Stimulated activated CD8-positive, alpha-beta memory T cell treated with anti-CD3 and anti-CD28 coated beads, Interleukin-2, amount 100 ng/mL, for 48 hours (primary cell): ENCODE measurements at places on chromosomes 16 and 17.

GRCh38 chr17:6455321-6455705 lies 11.1 kb downstream of the PIMREG start:
- no peak for DNase-seq

GRCh38 chr16:2148714-2149629 lies 547 bp downstream of the RAB26 start:
- peak; percentile 23 for DNase-seq

DNA sequence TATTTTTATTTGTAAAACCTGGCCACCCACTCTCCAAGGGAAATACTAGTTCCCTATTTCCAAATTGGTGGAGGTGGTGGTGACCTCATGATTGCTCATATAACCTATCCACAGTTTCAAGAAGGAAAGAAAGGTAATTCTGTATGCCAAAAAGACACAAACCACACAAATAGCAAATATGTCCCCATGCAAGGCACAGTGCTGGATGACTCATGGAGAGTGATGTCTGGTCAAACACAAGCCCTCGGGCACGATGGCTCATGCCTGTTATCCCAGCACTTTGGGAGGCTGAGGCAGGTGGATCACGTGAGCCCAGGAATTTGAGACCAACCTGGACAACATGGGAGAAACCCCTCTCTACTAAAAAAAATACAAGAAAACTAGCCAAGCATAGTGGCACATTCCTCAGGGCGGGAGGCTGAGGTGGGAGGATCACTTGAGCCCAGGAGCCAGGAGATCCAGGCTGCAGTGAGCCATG lies 64.2 kb downstream of the GNA13 start:
- no peak for DNase-seq

- no peak for DNase-seq
Observed at GRCh38 chr17:11578998-11579397, 19.3 kb upstream of the DNAH9 start.

- no peak for DNase-seq
Observed at GRCh38 chr16:31429314-31429713, 1.2 kb upstream of the COX6A2 start.

DNA sequence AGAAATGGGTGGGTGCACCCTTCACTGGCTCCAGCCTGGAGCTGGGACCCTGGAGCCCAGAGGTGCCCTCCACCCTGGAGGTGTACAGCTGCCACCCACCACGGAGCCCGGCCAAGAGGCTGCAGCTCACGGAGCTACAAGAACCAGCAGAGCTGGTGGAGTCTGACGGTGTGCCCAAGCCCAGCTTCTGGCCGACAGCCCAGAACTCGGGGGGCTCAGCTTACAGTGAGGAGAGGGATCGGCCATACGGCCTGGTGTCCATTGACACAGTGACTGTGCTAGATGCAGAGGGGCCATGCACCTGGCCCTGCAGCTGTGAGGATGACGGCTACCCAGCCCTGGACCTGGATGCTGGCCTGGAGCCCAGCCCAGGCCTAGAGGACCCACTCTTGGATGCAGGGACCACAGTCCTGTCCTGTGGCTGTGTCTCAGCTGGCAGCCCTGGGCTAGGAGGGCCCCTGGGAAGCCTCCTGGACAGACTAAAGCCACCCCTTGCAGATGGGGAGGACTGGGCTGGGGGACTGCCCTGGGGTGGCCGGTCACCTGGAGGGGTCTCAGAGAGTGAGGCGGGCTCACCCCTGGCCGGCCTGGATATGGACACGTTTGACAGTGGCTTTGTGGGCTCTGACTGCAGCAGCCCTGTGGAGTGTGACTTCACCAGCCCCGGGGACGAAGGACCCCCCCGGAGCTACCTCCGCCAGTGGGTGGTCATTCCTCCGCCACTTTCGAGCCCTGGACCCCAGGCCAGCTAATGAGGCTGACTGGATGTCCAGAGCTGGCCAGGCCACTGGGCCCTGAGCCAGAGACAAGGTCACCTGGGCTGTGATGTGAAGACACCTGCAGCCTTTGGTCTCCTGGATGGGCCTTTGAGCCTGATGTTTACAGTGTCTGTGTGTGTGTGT lies 46.8 kb downstream of the IL21R start:
- no peak for DNase-seq

DNA sequence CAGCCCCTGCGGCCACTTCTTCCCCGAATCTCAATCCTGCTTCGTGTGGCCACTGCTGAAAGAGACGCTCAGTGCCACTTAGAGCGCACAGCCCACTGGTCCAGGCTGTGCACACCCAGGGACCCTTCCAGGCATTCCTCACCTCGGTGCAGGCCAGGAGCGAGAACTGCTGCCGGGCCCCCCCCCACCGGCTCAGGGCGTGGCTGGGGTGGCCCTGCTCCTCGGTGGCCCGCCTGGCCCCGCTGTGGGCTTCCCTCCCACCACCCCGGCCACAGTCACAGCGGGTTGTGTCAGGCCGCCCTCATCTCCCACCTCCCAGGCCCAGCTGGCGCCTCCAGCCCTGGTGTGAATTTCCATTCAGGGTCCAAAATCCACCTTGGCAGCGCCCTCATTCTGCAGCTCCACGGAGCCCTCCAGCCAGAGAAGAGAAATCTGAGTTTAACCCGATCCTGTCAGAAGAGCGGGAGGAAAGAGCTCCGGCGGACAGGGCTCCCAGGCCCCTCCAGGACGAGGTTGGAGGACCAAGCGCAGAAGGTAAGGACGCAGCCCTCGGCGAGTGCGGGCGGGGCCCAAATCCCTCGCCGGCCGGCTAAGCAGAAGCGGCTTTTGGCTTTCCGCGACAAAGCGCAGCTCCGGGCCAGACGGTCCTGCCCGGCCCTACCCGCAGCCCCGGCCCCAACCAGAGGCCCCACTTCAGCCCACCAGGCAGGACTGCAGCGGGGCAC lies 12.0 kb downstream of the TBC1D16 start:
- DNase-seq, result no peak

DNA sequence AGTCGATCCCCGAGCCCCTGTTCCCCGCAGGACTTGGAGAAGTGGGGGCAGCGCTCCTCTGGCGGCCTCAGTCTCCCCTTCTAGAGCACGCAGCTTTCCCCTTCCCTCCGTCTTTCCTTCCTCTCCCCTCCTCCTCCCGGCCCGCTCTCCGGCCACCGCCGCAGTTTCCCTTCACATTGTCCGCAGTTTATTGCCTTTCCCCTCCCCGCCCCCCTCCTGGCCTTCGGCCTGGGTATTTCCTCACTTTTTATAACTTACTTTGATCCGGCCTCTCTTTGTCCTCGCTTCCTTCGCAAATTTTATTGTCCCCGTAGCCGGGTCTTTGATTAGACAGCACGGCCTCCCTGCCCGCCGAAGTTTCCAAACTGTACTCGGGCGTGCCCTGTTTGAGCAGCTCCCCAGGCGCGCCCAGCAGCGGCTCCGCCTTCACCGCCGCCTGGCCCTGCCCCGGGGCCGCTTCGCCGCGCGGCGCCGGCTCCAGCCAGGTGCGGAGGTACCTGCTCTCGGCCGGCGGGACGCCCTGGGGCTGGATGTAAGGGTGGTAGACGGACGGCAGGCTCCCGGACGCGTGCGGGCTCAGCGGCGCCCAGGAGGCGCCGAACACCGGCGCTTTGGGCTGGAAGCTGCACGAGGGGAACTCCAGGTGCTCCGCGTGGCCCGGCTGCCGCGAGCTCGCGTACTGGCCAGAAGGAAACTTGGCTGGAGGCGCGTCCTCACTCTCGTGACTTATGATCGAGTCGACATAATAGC lies 488 bp downstream of the HOXB9 start:
- no peak for DNase-seq

DNA sequence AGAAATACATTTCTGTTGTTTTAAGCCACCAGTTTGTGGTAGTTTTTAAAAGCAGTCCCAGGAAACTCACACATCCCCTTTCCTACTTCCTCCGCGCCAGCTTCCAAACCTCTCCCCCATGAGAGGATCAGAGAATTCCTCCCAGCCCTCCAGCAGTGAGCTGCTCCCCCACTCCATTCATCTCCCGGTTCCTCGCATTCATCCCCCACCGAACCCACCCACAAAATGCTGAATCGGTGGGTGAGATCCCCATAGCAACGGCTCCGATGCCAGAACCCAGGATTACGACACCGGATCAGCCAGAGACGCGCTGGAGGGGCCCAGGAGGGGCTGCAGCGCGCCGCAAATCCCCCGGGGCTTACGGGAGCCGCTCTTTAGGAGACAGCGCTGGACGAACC lies 251.4 kb upstream of the RPL38 start:
- DNase-seq, result no peak

- no peak for DNase-seq
Observed at GRCh38 chr16:76748461-76749348, 442.3 kb upstream of the MON1B start.

GRCh38 chr16:86490859-86491639 lies 19.3 kb upstream of the FOXF1 start:
- DNase-seq, result no peak

DNA sequence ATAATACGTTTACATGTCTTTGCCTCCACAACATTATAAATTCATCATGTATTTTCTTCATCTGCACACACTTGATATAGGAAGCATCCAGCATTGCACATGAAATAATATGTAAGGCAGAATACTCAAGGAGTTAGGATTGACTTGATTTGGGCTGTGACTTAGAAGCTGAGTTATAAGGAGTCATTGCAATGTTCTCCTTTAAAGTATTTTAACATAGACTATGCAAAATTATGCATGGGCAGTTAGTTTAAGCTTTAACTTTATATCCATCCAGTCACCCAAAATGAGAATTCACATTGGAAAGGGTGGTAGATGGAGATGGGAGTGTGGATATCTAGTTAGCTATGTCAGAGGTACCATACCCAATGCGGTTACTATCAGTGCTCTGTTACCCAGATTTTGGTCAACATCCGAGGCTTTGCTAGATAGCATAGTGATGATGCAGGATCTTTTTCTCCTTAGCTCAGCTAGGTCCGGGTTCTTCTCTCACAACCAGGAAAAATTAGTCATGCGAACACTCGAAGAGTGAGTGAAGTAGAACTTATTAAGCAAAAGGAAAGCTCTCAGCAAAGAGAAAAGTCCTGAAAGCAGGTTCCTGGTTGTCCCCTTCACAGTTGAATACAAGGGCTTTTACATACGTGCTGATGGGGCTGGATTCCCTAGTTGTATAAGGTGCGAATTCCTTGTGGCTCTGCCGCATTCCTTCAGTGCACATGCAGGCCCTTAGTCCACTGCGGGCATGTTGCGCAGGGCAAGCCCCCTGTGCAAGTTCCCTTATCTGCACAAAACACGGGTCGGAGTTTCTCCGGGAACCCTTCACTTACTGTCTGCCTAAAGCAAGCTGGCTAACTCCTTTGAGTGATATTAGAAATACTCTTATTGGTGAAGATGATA lies 73.1 kb upstream of the FAM20A start:
- DNase-seq, result no peak

- peak; percentile 46 for DNase-seq
Observed at GRCh38 chr16:27318392-27319256, 4.8 kb downstream of the IL4R start.

GRCh38 chr16:48326915-48327314 lies 58.3 kb downstream of the SIAH1 start:
- no peak for DNase-seq

DNA sequence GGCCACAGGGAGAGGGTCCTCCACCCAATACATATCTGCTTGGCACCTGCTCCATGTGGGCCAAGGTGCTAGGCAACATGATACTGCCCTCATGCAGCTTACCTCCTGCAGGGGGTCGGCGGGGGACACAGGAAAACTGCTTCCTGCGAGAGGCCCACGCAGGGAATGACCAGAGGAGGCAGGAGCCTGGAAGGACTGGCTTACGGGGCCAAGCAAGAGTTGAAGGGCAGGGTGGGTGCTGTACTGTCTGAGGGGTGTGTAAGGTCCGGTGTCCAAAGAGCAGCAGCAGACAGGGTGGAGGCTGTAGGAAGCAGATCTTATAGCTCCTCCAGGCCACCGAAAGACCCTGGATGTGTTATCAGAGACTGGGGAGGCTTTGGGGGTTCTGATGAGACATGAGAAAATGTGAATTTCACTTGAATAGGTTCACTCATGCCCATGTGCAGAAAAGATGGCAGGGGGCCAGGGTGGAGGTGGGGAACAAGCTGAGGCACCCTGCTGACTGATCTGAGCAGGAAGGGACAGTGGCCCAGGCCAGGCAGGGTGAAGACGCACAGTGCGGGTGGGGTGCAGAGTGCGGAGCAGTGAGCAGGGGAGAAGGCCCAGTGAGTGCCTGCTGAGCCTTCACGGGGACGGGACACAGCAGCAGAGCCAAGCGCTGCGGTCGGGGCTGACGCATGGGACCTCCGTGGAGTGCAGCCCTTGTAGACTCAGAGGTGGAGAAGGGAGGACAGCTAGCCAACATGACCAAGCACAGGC lies 8.3 kb downstream of the FLCN start:
- no peak for DNase-seq

DNA sequence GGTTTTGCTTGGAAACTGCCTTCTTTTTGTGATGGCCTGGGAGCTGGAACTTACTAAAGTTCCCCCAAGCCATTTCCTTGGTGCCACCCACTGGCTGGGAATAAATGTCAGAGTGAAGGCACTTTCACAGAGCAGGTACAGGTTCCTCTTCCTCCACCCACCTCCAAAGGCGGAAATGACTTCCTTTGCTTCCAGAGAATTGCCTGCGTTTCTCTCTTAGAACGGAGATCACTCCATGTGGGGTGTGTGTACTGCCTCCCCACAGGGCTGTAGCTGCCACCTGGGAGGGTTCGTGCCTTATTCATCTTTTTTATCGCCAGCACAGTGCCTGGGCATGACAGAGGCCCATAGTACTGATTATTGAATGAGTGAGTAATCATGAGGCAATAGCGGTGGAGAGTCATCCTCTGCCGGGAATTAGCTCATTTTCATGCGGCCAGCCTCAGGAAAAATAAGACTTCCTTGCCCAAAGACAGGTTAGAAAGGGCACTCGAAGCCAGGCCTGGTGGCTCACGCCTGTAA lies 32.2 kb upstream of the HAS3 start:
- DNase-seq, result no peak

DNA sequence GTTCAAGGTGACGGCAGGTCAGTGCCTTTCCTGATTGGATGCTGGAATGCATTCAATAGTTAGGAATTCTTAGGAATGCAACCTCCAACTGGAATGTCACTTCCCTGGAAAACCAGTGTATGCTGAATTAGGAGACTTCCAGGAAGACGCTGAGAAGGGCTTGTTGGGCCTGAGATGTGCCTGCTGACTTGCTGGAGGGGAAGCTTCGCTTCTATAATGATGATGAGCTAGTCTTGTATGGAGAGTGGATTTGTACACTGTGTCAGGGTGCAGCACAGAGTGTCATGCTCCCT lies 45.6 kb downstream of the SMPD3 start:
- DNase-seq, result no peak

DNA sequence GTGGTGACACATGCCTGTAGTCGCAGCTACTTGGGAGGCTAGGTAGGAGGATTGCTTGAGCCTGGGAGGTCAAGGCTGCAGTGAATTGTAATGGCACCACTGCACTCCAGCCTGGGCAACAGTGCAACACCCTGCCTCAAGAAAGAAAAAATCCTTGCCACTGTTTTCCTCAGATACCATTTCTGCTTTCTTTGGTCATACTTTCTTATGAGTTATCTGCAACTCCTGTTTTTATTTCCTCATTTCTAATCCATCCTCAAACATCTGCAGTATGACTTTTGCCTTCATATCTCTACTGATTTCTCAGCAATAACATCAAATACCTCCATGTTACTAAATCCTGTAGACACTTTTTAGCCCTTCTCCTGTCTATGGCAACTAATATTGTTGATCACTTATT lies 3.1 kb upstream of the AP2B1 start:
- DNase-seq, result no peak

GRCh38 chr17:61702450-61702849 lies 111.4 kb upstream of the NACA2 start:
- DNase-seq, result no peak
